ENCODE measurements at places on chromosomes 1 and 21.

DNA sequence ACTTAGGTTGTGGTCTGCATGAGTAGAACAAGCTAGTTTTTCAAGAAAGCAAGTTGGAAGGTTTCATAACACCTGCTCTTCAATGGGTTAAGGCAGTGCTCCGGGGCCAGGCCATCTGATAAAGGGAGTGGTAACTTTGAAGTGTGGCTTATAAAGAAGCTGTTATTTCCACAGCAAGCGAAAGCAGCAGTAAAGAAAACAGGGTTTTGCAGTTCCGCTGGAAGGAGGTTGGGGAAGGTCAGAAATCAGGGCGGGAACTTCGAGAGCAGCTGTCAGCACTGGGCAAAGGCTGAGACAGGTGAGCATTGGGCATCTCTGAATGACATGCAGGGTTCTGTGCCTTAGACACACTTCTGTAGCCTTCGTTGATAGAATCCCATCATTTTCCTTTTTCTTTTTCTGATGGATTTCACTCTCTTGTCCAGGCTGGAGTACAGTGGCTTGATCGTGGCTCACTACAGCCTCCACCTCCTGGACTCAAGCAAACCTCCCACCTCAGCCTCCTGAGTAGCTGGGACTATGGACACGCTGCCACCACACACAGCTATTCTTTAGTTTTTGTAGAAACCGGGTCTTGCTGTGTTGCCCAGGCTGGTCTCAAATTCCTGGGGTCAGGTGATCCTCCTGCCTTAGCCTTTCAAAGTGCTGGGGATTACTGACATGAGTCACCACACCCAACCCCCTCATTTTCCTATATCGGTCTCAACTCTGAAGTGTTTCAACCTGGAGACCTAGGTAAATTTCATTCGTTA lies 20.5 kb downstream of the TMEM51 start:
- no peak for DNase-seq

GRCh38 chr21:32994305-32994704 lies 31.4 kb upstream of the OLIG2 start:
- no peak for DNase-seq

GRCh38 chr1:70071601-70072000 lies 133.8 kb downstream of the LRRC40 start:
- DNase-seq = no peak

DNA sequence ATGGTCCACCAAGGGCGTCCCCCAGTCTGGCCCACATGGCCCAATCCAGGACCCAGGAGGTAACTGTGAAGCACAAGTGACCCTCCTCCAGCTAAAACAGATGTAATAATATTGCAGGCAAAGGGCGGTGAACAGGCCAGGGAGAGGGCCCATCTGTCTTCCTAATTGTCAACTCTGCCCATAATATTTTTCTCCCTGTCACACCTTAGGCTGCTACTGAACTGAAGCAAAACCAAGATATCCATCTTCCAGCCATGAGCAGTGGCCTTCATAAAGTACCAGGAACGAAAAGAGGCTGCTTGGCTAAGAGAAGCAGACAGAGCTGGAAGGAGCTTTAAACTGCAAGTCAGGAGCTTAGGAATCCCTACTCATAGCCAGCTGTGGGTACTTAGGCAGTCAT lies 3.1 kb downstream of the KANK4 start:
- no peak for DNase-seq

DNA sequence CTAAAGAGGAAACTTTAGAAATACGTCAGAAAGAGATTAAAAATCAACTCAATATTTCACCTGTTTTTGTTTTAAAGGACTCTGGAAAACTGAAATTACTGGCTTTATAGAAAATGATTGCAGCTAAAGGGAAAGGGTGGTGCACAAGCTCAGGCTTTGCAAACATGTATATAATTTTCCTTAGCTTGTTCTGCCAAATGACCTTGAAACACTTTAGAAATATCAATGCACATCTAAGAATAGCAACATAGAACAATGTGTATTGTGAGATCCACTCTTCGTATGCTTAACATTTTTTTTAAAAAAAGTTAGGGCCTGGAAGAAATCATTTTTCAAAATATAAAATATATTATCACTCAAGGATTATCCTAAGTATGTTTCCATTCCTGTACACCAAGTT lies 143.9 kb downstream of the NTPCR start:
- no peak for DNase-seq

DNA sequence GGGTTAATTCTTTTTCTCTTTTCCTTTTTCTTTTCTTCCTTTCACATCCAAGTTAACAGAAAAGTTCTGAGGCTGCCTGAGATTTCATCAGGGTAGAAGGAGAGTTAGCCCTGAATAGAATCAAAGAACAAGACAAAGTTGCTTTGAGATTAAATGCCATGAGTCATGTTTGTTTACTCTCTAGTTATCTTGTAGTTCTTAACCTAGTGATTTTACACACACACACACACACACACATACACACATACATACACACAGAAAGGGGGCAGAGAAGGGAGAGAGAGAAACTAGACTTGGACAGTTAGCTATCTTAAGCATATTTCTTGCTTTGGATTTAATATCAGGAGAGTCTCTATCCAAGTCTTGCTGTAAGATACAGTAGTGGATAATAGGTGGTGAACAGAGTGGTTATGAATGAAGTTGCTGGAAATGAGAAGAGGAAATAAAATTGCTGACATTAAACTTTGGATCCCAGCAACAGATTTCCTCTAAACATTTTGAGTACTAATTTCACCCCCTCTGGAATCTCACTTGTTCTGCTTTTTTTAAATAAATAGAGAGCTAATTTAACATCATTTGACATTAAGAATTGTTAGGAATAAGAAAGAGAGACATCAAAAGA lies 19.9 kb downstream of the PLA2G4A start:
- DNase-seq = no peak

- DNase-seq = no peak
These were observed 184.8 kb downstream of the BRINP2 start for GRCh38 chr1:177355575-177355974.

DNA sequence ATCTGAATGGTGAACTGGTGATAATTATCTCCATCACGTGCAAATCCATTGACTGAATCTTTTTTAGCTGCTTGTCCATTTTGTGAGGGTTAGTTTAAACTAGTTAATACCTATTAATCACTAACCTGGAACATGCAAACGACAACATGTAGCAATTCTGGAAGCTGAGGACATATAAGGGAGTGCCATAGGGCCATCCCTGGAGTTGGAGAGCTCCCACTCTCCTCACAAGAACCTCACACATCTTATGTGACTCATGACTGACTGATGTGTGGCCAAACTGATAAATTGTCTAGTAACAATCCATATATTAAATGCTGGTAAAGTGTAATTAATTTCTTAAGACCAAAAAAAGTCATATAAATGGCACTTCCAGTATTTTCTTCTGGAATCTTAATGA lies 62.9 kb upstream of the HOOK1 start:
- no peak for DNase-seq

DNA sequence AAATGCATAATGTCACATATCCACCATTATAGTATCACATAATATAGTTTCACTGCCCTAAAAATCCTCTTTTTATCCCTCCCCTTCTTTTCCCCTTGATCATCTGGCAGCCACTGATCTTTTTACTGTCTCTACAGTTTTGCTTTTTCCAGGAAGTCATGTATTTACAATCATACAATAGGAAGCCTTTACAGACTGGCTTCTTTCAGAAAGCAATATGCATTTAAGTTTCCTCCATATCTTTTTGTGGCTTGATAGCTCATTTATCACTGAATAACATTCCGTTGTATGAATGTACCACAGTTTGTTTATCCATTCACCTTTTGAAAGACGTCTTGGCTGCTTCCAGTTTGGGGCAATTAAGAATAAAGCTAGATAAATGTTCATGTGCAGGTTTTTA lies 14.3 kb upstream of the WDTC1 start:
- DNase-seq = no peak
